HCEC 1CT (cell line): ENCODE measurements at places on chromosomes 7 and 10.

DNA sequence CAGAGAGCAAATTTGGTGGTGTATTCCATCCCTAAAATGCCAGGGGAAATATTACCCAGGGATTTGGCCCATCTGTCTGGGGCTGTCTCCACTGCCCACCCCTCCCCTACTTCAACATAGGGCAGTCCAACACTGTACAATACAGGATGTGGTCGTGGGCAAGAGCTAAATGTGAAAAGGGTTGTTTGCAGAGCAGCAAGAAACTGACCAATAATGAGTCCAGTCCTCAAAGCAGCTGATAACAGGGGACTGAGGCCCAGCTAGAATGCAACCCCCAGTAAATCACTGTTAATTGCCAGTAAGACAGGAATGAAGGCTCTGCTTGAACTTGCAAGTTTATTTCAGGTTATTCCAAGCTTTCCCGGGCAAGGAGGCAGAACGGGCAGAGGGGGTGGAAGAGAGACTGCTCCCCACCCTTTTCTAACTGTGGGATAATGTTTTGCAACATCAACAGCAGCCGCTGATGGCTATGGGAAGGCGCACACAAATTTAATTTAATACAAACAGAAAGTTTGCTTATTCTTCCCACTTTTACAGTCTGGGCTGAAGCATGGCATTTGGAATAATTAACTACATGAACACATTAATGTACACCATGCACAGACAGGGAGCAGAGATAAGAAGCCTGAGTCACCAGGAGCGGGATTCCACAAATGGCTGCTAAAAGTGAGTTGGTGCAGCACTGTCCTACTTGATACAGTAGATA, 36.8 kb downstream of the AFAP1L2 start:
- DNase-seq = no peak

GRCh38 chr7:85322252-85322651, 135.4 kb upstream of the SEMA3D start:
- DNase-seq = no peak

DNA sequence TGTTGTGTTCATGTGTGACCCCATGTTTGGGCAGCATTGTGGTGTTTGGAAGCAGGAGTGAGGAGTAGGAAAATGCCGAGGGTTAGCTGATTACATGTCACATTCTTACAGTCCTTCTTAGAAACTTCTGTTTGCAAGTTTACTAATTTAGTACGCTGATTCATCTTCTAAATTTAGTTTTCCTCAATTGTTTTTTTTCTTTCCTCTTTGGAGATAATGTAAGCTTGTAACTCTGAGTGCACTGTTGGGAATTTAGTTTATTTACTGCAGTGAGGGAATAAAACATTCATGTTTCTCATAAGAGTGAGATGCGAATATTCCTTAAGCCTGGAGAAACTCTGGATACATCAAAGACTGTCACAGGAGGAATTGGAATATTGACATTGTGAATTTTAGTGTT, 135.0 kb downstream of the NT5C2 start:
- DNase-seq = peak; percentile 11

DNA sequence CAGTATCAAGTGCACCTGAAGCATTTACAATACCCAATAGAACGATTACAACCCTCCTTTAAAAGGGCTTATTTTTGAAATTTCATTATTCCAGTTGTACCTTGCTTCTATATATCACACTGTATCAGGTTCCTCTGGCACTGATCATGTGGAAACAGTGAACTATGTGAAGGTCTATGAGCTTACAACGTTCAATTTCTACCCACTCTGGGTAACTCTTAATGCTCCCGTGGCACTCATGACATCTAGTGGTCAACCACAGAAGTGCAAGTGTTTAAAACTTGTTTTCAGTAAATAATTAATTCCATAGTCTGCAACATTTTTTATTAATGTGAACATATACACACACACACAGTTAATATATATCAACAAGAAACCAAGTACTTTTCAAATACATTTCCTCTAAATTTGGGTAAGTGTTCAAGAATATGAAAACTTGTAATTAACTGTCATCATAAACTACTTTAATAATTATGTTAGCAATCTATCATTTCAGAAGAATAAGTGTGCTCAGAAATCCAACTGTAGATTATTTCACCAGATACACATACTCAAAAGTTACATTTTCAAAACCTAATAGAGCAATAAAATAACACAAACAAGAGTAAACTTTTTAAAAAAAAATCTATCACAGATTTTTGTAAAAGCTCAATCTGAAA, 61.0 kb downstream of the MPP7 start:
- DNase-seq = peak; percentile 39

GRCh38 chr10:126080879-126081411, 184.6 kb downstream of the FANK1 start:
- no peak for DNase-seq

DNA sequence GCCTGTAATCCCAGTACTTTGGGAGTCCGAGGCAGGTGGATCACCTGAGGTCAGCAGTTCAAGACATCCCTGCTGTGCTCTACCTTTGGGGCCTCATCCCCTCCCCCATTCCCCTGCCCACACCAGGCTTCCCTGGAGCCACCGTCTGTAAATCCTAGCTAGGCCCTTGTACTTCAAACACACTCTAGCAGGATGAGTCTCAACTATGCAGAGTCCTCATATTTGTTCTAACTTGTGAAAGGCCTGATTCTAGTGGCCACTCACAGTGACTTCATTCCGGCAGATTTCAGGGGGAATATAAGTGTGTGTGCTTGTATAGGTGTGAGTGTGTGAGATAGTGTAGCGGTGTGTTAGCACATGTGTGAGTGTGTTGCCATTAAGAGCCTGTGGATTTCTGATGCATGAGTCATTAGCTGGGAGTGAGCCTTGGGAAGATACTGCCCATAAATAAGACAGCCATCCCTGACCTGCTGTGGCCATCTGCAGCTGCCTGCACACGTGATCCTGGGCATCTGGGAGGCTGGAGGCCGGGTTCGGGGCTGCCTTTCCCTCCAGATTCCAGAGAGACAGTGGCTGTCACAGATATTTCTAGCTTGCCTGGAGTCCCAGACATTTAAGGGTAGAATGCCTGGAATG, 1.7 kb upstream of the NEURL1 start:
- peak; percentile 95 for DNase-seq

DNA sequence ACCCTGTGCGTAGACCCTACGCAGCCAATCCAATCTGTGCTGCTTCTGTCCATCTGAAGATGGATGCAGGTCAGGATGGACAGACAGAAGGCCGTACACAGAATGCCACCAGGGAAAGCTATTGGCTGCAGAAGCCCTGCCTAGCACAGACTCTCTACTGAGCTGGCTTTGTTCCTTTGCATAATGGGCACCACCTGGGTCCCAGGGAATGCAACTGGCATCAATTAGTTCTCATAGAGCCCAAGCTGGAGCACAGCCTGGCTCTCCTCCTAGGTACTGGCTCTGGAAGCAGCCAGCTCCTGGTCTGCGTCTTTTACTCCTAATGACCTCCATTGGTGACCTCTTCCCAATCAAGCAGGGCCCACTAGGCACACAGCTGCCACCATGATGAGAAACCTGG, 26.8 kb upstream of the CACUL1 start:
- DNase-seq = no peak

DNA sequence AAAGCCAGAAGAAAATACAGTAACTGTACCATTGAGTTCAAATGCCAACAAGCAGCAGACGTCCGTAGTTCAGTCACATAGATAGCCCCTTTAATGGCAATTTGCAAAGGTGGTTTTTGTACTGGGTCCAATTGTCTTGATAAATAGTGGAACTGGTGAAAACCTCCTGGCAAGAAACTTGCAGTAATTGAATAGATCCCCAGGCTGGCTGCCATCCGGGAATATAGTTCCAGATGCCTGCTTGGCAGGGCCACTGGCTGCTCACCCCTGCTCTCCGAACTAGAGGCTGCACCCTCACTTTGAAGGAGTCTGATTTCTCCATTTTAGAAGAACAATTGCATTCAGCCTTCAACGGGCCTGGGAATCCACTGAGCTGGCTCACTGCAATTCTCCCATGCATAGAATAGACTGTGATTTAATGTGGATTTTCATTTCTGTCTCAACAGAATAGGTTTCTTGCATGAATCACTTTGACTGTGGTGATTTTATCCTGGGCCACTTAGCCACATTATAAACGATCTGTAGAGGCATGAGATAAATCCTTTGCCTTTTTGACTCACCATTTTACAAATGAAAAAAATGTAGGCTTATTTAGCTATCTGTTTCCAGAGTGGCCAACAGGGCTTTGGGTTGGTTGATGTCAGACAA, 35.9 kb upstream of the ELMO1 start:
- DNase-seq = no peak

- no peak for DNase-seq
Measured at GRCh38 chr10:28533186-28533564, 257 bp downstream of the WAC start.
